Psoas muscle (tissue), 8 donors: ENCODE measurements at places on chromosomes 5 and 9. TPM values are rescaled to one million over a fixed set of nuclear protein-coding genes. Genes with fewer than 3 reads are reported as not detected.

The UBAP2 gene
- 46.1 TPM for total RNA-seq

The PCDHA12 gene
- total RNA-seq, result not detected

The ST8SIA4 gene
- total RNA-seq, result 2.2 TPM

The FCN1 gene
- 0.82 TPM for total RNA-seq

The GFPT2 gene
- 6.8 TPM for total RNA-seq

The TTF1 gene
- 15.3 TPM for total RNA-seq

The RAB24 gene
- 21.1 TPM for total RNA-seq

The GRXCR2 gene
- total RNA-seq, result not detected

The MZB1 gene
- 1.2 TPM for total RNA-seq

- DNase-seq, result no peak
Measured at GRCh38 chr5:38527475-38527874, 29.0 kb downstream of the LIFR start.

DNA sequence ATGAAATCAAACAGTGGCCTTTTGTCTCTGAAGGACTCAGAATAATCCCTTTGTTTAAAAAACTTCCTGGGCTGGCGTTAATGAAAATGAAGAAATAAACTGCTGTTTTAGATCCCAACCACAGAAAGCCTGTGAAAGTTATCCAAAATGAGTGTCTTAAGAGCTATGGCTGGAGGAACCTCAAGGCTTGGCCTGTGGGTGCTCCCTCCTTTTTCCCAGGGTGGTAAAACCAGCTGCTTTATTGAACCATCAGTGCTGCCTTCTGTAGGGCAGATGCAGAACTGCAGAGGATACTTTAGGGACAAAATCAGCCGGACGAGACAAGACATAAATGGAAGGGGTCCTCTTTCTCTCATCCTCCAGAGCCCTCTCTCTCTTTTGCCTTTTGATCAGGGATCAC is 100.9 kb downstream of the SMARCA2 start:
- no peak for DNase-seq

GRCh38 chr5:43190755-43191603 is 1.0 kb upstream of the NIM1K start:
- DNase-seq, result no peak

DNA sequence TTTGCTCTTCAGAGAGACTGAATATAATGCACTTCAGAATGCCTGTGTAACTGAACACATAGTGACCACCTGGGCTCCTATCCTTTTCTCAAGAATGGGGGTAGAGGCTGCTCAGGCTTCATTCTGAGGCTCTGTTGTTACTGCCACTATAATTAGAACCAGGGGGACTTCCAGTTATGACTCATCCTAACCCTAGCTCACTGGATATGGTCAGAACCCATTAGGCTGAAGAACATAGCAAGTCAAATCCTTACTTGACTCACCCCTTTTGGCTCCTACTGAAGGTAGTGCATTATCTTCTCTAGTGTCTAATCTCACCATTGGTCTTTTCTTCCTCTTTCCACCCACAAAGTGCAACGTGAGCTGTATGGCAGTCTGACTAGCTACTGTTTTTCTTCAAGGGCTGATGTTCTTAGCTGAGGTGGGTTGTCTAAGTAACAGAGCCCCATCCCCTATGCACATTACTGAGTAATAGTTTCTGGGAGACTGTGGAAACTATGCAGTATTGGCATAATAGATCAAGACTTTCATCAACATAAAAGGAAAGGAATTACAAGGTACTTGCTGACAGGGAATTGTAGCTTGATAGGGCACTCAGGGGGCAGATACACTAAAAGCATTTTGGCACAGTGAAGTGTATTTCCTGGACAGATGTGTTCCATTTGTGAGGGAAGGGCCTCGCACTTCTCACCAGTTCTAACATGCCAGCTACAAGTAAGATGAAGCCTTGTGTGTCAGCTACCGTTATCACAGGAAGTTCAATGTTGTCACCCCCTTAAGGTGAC is 431.0 kb upstream of the MEF2C start:
- no peak for DNase-seq

- DNase-seq, result peak; percentile 96
Measured at GRCh38 chr9:134366223-134367031, 40.2 kb downstream of the RXRA start.

DNA sequence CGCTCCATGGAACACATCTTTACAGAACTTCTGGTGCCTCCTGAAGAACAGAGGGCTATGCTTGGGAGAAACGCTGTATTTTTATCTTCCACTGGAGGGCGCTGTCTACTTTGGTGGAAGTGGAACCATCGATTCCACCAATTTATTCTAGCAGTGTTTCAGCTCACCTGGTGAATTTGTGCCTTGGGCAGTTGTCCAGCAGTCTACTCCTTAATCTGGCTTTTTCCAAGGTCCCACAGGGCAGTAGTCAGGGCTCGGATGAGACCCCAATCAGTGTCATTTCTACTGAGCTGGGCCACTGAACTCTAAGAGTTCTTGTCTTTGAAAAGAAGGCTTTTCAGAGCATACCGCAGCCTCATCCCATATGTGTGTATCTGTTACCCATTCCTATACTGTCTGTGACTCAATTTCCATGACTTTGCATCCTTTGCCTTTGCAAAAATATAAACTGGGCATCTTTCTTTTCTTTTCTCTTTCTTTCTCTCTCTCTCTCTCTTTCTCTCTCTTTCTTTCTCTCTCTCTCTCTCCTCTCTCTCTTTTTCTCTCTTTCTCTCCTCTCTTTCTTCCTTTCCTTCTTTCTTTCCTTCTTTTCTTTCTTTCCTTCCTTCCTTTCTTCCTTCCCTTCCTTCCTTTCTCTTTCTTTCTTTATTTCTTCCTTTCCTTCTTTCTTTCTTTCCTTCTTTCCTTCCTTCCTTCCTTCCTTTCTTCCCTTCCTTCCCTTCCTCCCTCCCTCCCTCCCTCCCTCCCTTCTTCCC is 138.4 kb upstream of the ZNF618 start:
- DNase-seq, result no peak

- no peak for DNase-seq
Measured at GRCh38 chr5:75351139-75351926, 14.3 kb downstream of the HMGCR start.

GRCh38 chr5:25414742-25415141 is 770.0 kb upstream of the CDH10 start:
- DNase-seq, result no peak

- DNase-seq, result no peak
Measured at GRCh38 chr9:12554636-12555035, 138.5 kb upstream of the TYRP1 start.

- DNase-seq, result no peak
Measured at GRCh38 chr5:143717400-143717799, 94.6 kb upstream of the HMHB1 start.
